ENCODE measurements at places on chromosomes 12 and 14.

DNA sequence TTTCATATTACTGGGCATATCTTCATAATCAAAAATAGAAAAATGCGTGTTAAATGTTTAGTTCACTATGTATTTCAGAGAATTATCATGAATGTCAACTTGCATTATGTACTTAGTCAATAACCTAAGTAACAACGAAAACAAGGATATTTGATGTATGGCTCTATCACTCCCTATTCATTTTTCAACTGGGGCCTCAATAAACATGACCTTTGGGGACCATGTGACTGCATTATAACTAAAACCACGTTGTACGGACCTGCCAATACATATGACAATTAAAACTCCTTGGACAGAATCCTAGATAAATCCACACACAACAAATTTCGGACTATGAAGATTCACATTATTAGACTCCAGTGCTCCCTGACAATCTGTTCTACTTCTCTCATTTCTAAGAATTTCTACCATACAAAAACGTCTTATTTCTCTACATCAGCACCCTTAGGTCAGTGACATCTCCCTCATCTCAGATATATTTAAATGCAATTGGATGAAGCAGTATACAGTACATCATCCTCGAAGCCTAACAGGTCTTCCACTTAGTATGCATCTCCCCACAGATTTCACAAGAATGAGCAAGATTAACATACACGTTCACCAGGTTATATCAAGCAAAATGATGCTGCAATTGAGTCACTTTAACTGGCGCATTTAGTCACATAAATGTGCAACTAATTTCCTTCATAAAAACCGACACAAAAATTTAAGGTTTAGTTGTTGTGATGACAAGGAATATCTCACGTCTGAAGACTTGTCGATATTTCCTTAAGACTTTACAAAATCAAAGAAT is 1.5 kb downstream of the UBE2N start:
- DNase-seq: no peak

DNA sequence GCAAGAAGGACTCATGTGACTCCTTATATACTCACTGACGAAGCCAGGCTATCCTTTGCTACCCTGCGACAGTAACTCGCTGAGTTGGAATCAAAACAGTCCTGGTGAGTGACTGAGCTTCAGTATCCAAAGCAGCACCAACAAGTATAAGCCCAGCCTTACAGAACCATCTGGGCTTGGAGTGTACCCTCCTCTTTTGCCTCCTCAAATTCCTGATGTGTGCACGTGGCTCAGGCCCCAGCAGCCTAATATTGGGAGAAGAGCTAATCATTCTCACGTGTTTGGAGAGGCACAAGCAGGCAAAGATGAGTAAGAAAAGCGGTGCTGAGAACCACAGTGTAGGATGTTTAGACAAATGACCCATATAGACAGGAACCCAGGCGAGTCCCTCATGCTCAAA is 34.4 kb downstream of the PPTC7 start:
- no peak for DNase-seq

DNA sequence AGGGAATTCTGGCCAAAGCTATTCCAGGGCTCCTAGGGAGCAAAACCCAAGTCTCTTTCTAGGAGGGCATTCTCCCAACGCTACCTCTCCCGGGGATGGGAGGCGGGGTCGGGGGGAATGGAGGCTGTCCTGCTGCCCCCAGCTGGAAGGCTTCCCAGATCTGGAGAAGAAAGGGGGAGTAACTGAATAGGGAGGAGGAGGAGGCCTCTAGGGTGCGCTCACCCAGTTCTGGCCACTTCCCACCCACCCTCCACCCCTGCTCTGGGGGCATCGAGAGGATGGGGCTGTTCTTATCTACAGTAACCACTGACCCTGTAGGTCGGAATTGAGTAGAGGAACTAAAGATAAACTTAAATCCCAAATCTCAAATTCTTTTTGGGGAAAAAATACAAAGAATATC is 579 bp upstream of the RNASE1 start:
- no peak for DNase-seq

DNA sequence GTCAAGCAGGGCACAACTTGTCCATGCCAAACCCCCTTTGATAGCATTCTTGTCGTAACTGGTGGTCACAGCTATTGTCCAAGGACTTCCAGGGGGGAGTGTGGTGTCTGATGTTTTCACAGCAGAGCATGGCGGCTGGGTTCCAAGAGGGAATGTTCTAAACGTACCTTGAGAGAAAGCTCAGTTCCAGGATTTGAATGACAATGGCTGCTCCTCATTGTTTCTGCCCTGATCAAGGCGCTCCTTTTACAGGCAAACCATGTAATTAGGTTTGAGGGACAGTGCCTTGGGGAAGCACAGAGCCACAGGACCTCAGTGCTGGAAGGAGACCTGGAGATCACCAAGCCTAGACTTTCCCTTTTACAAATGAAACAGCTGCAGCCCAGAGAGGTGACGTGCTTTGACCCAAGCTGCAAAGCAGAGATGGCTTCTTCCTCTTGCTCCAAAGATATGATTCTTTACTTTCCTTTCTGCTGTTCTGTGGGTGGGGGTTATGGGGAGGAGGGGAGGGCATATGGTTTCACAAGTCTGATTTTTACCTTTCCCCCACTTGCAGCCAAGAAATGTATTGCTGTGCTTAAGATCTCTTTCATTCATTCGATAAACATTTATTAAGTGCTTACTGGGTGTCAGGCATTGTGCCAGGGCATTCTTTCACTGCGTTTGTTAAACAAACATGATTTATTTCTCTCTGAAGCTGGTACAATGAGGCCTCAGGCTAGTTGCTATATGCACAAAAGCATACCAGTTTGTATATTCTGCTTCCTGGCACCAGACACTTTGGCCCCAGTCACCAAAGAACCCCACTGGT is 172.8 kb downstream of the KTN1 start:
- no peak for DNase-seq

DNA sequence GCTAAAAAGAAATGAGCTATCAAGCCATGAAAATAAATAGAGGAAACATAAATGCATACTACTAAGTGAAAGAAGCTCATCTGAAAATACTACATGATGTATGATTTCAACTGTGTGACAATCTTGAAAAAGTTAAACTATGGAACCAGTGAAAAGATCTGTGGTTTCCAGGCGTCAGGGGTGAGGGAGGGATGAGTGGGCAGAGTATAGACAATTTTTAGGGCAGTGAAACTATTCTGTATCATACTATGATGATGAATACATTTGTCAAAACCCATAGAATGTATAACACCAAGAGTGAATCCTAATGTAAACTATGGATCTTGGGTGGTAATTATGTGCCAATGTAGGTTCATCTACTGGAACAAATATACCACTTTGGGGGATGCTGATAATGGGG is 21.3 kb downstream of the SPX start:
- no peak for DNase-seq

DNA sequence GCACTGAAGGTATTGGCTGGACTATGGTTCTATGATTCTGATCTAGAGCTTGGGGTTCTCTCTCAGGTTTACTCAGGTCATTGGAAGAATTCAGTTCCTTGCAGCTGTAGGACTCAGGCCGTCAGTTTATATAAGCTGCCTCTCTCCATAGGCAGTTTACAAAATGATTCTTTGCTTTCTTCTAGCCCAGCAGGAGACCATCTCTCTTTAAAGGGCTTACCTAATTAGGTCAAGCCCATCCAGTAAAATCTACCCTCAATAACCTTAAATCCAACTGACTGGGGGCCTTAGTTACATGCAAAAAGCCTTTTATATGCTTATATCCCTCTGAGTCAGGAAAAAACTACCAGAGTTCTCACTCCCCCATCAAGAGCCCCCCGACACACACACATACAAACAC is 80.5 kb upstream of the GARIN6 start:
- no peak for DNase-seq

DNA sequence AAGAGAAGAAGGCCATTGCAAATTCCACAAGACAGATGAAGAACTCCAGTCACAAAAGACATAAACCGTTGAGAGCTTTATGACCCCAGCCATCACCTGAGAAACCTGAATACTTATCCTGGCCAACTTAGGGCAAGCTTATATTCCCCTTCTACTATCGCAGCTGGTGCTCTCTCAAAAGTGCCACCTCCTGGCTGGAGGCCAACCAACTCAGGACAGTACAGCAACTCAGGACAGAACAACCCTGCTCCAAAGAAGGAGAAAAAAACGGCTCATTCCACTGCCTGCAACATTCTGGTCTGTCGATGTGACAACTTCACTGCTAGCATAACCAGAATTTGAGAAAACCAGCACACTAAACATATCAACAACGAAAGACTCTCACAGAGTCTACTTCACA is 9.7 kb upstream of the KRT6B start:
- no peak for DNase-seq

All from NCI-H187 treated with DMSO at 0.1 percent for 48 hours (cell line).